ENCODE measurements at places on chromosomes 7 and 10.

- no peak for DNase-seq
Measured at GRCh38 chr10:128380946-128381345, 254.7 kb upstream of the MKI67 start.

- no peak for DNase-seq
Measured at GRCh38 chr7:105827151-105827875, 49.1 kb downstream of the ATXN7L1 start.

GRCh38 chr10:103673606-103674005, 180.1 kb downstream of the NEURL1 start:
- no peak for DNase-seq

GRCh38 chr7:13979671-13980435, 9.6 kb downstream of the ETV1 start:
- DNase-seq, result no peak

GRCh38 chr10:72709041-72709440, 17.1 kb downstream of the MCU start:
- no peak for DNase-seq

DNA sequence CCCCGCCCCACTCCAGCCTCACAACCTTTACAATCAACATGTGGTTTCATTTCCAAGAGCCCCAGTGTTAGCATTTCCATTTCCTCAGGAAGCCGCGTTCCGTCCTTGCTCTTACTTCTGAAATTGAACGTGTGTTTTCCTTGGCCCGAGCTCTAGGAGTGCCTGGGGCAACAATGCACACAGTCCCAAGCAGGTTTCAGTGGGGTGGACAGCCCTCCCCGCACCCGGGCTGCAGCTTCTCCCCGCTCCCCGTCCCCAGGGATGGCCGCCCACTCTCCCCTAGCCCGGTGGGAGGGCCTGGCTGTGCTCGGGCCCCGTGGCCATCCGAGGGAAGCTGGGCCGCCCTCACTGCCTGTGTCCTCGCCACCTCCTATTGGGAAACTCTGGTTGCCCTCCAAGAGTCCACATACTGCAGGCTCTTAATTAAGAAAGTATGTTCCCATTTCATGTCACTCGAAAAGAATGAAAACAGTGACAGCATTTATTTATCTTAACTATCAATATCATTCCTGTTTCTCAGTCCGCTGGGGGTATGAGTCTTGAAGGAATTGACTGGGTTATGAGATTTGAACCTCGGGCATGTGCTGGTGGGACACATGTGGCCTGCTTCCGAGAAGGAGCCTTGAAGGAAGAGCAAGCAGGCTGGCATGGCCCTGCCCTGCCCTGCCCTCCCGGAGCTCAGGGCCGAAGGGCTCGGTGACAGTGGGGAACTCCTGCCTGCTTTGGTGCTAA, 163.8 kb downstream of the GRK5 start:
- peak; percentile 47 for DNase-seq

GRCh38 chr7:16926861-16927260, 45.1 kb upstream of the AGR3 start:
- no peak for DNase-seq

DNA sequence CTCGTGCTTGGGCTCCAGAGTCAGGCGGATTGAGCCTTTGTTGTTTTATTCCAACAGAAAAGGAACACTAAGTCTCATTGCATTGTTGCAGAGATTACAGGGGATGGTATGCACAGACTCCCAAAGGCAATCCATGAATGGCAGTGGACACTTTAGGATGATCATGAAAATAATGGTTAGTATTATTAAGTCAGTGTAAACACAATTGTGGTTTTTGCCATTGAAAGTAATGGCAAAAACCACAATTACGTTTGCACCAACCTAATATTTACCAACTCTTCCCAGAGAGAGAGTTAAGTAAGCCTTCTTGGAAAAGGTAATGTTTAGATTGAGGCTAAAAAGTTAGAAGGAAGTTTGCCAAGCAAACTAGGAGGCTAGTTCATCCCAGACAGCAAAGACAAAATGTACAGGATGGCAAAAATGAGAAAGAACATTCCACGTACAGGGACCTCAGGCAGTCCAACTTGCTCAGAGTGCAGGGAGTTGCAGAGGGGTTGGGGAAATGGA, 72.9 kb upstream of the AMPH start:
- DNase-seq, result no peak

- DNase-seq, result no peak
Measured at GRCh38 chr10:110758128-110758765, 113.5 kb upstream of the PDCD4 start.

GRCh38 chr10:102962267-102962666, 44.2 kb downstream of the CNNM2 start:
- no peak for DNase-seq

DNA sequence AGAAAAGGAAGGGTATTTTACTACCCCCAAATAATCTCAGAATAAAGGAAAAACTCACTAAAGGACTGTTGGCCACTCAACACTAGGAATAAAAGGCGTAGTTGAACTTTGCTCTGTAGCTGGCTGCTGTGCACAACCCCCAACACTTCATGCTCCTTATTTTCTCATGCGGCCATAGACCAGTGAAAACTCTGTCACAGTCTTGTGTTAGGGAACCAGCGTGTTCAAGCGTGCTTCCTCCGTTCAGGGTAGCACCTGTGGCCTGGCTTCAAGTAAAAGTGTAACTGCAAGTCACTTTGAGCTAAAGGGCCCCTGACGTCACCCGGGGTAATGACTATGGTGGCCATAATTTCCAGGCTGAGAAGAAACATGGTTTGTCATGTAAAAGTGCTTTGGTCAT, 27.0 kb downstream of the BLNK start:
- DNase-seq, result no peak

All from mesothelial cell of epicardium (in vitro differentiated cells).